ENCODE measurements at places on chromosomes 7 and 10.

DNA sequence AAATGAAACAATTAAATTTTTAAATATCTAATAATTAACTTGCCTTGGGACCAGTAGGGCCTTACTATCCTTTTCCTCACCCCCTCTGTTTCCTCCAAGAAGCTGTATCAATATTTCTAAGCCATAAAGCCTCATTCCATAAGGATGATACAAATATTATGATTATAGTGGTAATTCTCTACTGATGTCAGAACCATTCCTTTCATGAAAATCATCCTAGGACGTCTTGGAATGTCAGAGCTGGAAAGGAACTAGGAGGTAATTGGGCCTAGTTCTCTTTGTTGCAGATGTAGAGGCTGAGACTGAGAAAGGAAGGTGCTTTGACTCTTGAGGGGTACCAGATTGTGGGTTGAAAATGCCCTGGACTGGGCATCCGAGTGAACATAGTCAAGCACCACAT, 766.7 kb upstream of the GHITM start:
- no peak for DNase-seq

- DNase-seq = no peak
These were observed 8.6 kb upstream of the UPF2 start for GRCh38 chr10:12051241-12051640.

GRCh38 chr10:118568327-118568848, 27.1 kb downstream of the PRLHR start:
- DNase-seq = peak; percentile 28

DNA sequence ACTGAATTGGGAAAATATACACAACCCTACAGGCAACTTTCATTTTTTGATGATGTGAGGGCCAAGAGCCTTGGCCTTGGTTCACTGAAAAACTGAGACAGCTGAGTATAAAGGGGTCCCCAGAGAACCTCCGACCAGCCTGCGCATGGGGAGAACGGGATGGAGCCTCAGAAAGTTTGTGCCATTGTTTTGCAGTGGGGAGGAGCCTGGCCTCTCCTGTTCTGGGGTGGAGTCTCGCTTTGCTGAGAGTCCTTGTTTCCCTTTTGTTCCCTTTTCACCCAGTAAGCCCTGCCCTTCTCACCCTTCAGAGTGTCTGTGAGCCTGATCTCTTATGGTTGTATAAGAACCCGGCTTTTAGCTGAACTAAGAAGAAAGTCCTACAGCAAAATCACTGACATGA, 193.2 kb upstream of the AKR1E2 start:
- no peak for DNase-seq

DNA sequence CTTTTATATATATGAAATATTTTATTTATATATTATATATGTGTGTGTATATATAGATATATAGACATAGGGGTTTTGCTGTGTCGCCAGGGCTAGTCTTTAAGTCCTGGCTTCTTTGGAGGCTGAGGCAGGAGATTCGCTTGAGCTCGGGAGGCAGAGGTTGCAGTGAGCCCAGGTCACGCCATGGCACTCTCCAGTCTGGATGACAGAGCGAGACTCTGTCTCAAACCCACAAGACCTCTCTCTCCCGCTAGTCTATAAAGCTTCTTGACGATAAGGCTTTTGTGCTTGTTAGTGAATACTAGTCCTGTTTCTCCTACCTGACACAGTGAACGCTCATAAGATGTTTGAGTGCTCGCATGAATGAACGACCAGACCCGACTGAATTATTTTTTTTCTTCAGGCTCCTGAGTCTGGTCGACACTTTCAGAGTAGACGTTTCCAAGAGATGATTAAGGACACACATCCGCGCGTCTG, 577 bp upstream of the DDX21 start:
- no peak for DNase-seq

DNA sequence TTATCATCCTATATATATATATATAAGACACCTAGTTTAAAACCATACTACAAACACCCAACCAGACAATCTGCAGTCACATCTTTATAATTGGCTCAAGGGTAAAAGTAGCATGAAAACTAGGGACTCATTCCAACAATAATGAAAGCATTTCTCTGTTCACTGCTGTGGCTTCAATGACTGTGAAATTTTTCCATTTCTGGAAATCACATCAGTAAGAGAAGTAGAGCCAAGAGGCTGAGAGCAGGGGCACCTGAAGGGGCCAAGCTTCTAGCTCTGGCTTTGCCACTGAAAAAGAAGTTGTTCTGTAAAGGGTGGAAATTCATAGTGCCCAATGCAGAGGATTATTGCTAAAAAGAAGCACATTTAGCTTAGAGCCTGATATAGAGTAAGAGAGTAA, 158.6 kb upstream of the GLI3 start:
- DNase-seq = no peak

GRCh38 chr7:154769527-154769926, 233.4 kb downstream of the PAXIP1 start:
- no peak for DNase-seq

GRCh38 chr7:29300649-29301048, 106.1 kb downstream of the CHN2 start:
- no peak for DNase-seq

GRCh38 chr10:15570738-15571339, 148.9 kb downstream of the ITGA8 start:
- DNase-seq = no peak

GRCh38 chr10:128000471-128001362, 93.8 kb downstream of the PTPRE start:
- no peak for DNase-seq

- no peak for DNase-seq
These were observed 88.8 kb downstream of the GSAP start for GRCh38 chr7:77327067-77327931.

DNA sequence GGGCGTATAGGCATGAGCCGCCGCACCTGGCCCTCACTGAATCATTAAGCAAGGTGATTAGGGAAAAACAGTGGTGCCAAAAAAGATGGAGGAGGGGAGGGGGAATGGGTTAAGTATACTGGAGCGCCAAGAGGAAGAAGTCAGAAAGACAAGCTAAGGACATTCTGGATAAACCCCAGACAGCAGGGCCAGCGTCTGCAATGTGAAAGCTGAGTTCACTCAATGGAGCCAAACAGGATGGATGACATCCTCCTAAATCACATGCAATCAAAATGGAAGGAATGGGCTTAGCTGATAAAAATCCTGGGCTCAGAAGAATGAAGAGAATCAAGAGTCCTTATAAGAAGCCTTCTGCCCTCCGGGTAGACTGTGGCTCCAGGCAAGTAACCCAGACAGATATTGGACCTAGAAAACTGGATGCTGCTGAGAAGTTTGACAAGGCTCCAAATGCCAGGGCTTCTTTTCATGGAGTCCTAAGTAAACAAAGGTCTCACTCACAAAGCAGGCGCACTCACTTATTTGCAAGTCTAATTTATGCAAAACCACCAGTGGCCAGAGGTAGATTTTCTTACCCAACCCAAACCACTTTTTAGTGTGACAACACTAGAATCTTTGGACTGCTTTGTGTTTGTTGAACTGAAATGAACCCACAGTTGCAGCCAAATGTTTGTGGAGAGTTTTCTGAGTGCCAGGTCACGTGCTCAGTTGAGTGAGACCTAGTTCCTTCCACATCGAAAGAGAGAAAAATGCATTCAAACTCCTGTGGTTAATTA, 519.1 kb upstream of the AUTS2 start:
- no peak for DNase-seq
